Natural killer cell (primary cell): ENCODE measurements at places on chromosomes 2 and 18.
A peak's percentile ranks its signal among the peaks of the same experiment; 100 is the strongest.

DNA sequence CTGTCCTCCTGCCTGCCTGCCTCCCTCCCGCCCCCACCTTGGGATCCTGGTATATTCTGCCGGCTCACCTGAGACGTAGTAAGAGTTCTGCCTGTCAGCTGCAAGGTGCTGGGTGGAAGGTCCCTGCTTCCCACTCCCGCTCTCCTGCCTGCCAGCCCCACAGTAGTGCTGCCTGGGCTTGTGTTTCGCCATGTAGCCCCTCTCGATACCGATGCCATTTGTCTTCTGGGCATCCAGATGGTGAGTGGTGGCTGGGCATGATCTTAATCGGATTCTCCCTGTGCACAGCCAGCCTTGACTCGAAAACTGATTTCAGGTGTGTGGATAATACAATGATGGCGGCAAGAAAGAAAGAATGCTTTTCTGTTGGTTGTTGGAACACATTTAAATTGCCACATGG, 184.9 kb downstream of the AGAP1 start:
- no peaks in the 10 kb centered on the region for H3K4me1 ChIP-seq
- H3K27me3 ChIP-seq, result no peaks in the 10 kb centered on the region
- no peak for DNase-seq
- H3K36me3 ChIP-seq, result no peaks in the 10 kb centered on the region
- no peak overlapping the region for H3K27ac ChIP-seq

GRCh38 chr18:25464227-25464626, 112.3 kb upstream of the ZNF521 start:
- H3K4me1 ChIP-seq, result no peaks in the 10 kb centered on the region
- no peak for DNase-seq
- no peaks in the 10 kb centered on the region for H3K36me3 ChIP-seq

DNA sequence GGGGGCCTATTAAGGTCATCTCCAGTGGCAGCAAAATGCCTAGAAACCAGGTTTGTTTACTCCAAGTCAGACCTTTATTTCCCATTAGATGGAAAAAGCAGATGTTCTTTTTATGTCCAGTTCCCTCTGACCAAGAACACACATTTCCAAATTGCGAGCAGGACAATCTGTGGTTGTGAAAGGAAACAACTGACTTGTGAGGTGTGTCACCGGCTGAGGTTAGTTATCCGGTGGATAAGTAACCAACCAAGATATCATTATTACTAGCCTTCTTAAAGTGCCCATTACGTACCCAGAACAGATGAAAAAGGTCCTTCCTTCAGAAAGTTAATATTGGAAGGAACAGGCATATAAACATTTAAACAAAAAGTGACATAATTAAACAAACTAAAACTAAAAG, 112.9 kb downstream of the THADA start:
- peak overlapping the region; percentile 26 for H3K27ac ChIP-seq
- no peaks in the 10 kb centered on the region for H3K4me1 ChIP-seq
- H3K36me3 ChIP-seq, result peaks cover 10% of the 10 kb centered on the region
- no peaks in the 10 kb centered on the region for H3K27me3 ChIP-seq

GRCh38 chr2:237558961-237559641, 7.3 kb upstream of the PRLH start:
- H3K27ac ChIP-seq, result no peak overlapping the region
- H3K4me1 ChIP-seq, result no peaks in the 10 kb centered on the region
- no peak overlapping the region for H3K4me3 ChIP-seq
- H3K27me3 ChIP-seq, result no peaks in the 10 kb centered on the region
- H3K36me3 ChIP-seq, result no peaks in the 10 kb centered on the region
- no peak for DNase-seq

GRCh38 chr2:150675807-150676206, 188.3 kb upstream of the RND3 start:
- no peaks in the 10 kb centered on the region for H3K27me3 ChIP-seq
- no peak for DNase-seq
- no peak overlapping the region for H3K4me3 ChIP-seq
- no peaks in the 10 kb centered on the region for H3K36me3 ChIP-seq
- no peaks in the 10 kb centered on the region for H3K4me1 ChIP-seq

- H3K36me3 ChIP-seq, result no peaks in the 10 kb centered on the region
- peaks cover 27% of the 10 kb centered on the region for H3K4me1 ChIP-seq
- no peak for DNase-seq
- H3K27me3 ChIP-seq, result no peaks in the 10 kb centered on the region
- H3K27ac ChIP-seq, result no peak overlapping the region
Observed at GRCh38 chr2:172425336-172425735, 2.0 kb upstream of the ITGA6 start.

GRCh38 chr2:127877136-127877535, 8.6 kb downstream of the AMMECR1L start:
- no peaks in the 10 kb centered on the region for H3K27me3 ChIP-seq
- H3K4me3 ChIP-seq, result no peak overlapping the region
- H3K4me1 ChIP-seq, result peaks cover 6% of the 10 kb centered on the region
- no peak for DNase-seq
- H3K36me3 ChIP-seq, result peaks cover 27% of the 10 kb centered on the region

DNA sequence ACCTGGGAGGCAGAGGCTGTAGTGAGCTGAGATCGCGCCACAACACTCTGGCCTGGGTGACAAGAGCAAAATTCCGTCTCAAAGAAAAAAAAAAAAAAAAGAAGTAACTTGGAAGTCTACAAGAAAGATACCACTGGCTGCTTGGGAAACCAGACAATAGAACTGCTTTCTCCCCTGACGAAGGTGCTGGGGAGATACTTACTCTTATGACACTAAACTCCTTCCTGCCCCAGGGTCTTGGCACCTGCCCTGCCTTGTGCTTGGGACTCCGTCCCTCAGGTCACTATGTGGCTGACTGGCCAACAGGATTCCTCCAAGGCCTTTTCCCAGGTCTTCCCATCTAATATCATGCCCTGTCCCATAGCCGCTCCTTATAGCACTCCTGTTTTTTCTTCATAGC, 30.7 kb downstream of the INPP5D start:
- H3K4me1 ChIP-seq, result peaks cover 79% of the 10 kb centered on the region
- no peak overlapping the region for H3K27ac ChIP-seq
- no peak overlapping the region for H3K4me3 ChIP-seq
- H3K36me3 ChIP-seq, result peaks cover 46% of the 10 kb centered on the region

DNA sequence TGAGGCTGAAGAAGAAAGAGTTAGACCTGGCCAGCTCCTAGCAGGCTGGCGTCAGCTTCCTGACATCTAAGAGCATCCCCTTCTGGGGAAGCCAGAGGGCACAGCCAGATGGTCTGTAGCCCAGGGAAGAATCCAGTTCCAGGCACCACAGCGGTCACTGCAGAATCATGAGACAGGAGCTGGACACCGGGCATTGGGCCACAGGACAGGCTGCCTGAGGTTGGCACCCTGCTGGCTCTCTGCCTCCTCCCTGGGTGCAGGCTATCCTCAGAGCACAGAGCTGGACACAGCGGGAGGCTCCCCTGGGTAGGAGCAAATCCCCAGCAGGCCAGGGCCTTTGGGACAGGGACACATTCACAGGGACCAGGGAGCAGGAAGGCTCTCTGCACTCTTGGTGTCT, 19.8 kb upstream of the ATOH8 start:
- DNase-seq, result no peak
- no peaks in the 10 kb centered on the region for H3K36me3 ChIP-seq
- H3K27me3 ChIP-seq, result no peaks in the 10 kb centered on the region
- H3K4me3 ChIP-seq, result no peak overlapping the region
- peaks cover 7% of the 10 kb centered on the region for H3K4me1 ChIP-seq
- no peak overlapping the region for H3K27ac ChIP-seq

- no peak overlapping the region for H3K4me3 ChIP-seq
- peaks cover 11% of the 10 kb centered on the region for H3K4me1 ChIP-seq
- H3K36me3 ChIP-seq, result no peaks in the 10 kb centered on the region
- H3K27ac ChIP-seq, result no peak overlapping the region
Observed at GRCh38 chr2:203599509-203599908, 64.4 kb upstream of the RAPH1 start.

GRCh38 chr2:58800881-58801280, 559.8 kb upstream of the FANCL start:
- H3K36me3 ChIP-seq, result no peaks in the 10 kb centered on the region
- H3K27me3 ChIP-seq, result no peaks in the 10 kb centered on the region
- no peak overlapping the region for H3K27ac ChIP-seq
- DNase-seq, result no peak
- H3K4me3 ChIP-seq, result no peak overlapping the region

- no peaks in the 10 kb centered on the region for H3K36me3 ChIP-seq
- H3K4me1 ChIP-seq, result peaks cover 31% of the 10 kb centered on the region
- no peaks in the 10 kb centered on the region for H3K27me3 ChIP-seq
- H3K4me3 ChIP-seq, result no peak overlapping the region
- no peak for DNase-seq
- peak overlapping the region; percentile 68 for H3K27ac ChIP-seq
Observed at GRCh38 chr2:112880091-112880531, 30.9 kb upstream of the IL37 start.

DNA sequence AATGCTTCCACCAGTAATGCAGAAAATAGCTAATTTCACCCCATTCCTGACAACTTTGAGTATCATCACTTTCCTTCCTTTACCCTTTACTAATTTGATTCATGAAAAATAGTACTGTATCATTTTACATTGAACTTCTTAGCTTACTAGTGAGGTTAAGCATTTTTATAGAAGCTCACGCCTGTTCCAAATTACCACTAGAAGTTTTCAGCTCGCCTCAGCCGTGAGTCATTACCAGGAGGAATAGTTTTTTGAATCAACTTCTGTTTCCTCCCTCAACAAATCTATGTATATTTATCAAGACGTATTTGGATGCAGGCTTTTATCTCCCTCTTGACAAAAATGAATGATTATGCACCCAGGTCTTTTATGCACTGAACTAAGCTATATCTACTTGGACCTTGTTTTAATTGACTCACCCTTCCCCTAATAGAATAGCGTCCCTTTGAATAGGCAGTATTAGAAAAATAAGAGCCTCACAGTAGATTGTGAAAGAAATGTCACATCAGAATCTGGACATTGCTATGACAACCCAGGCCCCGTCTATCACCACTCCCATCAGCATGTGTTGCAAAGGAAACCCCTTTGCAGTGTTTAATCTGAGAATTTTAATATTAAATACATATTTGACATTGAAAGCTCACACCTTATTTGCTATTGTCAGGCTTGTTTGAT, 207.4 kb upstream of the NRP2 start:
- H3K4me1 ChIP-seq, result no peaks in the 10 kb centered on the region
- DNase-seq, result no peak
- H3K27ac ChIP-seq, result no peak overlapping the region
- no peaks in the 10 kb centered on the region for H3K36me3 ChIP-seq
- no peak overlapping the region for H3K4me3 ChIP-seq
- no peaks in the 10 kb centered on the region for H3K27me3 ChIP-seq

DNA sequence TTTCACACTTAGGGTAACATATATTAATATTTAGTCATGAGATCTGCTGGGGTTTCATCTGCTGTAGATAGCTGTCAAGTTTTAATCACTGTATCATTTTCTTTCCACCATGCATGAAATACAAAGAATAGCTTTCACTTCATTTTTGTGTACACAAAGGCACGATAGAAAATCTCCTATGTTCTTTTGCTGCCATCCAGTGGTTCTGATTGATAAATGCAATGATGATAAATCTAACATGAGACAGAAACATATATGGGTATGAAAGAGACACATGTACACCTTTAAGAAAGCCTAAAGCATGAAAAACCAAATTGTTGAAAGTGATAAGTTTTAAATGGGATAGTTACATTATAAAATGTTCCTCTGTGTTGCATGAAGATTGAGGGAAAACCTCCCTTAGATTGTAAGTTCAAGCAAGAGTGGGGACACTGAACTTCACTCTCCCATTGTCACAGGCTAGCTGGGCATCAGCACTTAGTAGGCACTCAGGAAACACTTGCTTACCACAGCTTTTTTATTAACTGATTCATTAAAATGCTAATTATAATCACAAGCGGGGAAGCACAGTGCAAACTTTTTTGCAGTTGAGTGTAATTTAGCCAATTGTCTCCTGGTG, 31.2 kb downstream of the C1D start:
- no peak overlapping the region for H3K27ac ChIP-seq
- peaks cover 4% of the 10 kb centered on the region for H3K27me3 ChIP-seq
- no peaks in the 10 kb centered on the region for H3K36me3 ChIP-seq
- DNase-seq, result no peak
- H3K4me1 ChIP-seq, result no peaks in the 10 kb centered on the region

DNA sequence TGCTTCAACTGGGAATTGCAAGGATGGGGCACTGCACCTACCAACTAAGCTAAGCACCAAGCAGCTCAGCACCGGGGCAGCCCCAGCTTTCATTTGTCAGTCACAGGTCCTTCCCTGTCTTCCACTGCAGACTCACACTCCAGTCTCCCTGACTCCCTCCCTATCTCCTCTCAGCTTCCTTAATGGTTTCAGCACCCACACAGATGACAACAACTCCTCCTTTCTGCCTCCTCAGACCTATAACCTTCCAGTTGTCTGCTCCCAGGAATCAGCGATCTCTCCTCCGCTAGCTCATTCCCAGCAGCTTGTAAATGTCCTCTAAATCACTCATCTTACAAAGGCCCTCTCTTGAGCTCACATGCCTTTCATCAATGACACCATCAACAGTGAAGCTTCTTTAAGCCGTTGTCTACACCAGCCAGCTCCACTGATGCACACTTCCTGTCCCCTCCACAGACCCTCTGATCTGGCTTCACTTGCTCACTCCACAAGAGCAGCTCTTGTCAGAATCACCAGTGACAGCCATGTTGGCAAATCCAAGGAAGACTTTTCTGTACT, 32.1 kb downstream of the CLASP1 start:
- H3K4me1 ChIP-seq, result peaks cover 9% of the 10 kb centered on the region
- H3K4me3 ChIP-seq, result no peak overlapping the region
- peak; percentile 26 for DNase-seq
- H3K27me3 ChIP-seq, result no peaks in the 10 kb centered on the region

DNA sequence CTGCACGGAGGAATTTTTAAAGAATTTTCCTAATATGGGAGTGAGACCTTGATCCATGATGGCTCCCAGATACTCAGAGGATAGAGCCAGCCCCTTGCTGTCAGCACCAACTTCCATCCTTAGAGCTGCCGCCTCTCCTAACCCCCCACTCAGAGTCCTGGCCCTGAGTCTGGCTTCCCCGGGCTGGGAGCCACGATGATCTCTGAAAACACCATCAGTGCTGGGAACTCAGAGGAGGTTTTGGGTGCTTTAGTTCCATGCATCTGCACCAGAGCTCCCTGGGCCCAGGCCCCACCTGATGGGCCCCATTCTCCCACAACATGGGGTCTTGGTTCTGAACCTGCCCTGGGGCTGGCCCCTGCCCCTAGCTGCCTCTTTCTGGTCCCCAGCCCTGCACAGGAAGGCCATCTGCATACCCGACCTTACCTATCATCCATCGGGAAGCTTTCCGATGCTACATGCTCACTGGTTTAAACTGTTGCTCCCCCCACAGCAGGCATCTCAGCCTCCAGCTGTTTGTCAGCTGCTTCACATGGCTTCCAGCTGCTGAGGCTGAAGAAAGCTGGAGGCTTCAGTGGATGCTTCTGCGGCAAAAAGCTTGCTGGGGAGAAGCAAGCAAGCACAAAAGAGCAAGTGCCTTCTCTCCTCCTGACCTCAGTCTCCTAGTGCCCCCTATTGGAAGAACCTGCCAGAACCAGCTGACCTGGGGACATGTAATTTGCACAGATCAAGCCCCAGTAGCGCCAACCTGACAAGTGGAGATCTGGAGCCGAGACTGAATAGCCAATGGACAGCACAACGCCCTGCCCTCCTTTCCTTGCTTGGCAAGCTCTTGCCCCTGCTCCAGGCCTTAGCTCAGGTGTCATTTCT, 24.2 kb upstream of the RHOB start:
- DNase-seq, result peak; percentile 22
- no peaks in the 10 kb centered on the region for H3K36me3 ChIP-seq
- H3K4me3 ChIP-seq, result no peak overlapping the region
- no peak overlapping the region for H3K27ac ChIP-seq
- no peaks in the 10 kb centered on the region for H3K27me3 ChIP-seq
- peaks cover 57% of the 10 kb centered on the region for H3K4me1 ChIP-seq

GRCh38 chr2:65678779-65679391, 246.5 kb upstream of the SPRED2 start:
- no peaks in the 10 kb centered on the region for H3K4me1 ChIP-seq
- no peak overlapping the region for H3K4me3 ChIP-seq
- no peak for DNase-seq
- H3K27ac ChIP-seq, result no peak overlapping the region
- H3K27me3 ChIP-seq, result no peaks in the 10 kb centered on the region
